ENCODE measurements at places on chromosomes 6 and 20.

DNA sequence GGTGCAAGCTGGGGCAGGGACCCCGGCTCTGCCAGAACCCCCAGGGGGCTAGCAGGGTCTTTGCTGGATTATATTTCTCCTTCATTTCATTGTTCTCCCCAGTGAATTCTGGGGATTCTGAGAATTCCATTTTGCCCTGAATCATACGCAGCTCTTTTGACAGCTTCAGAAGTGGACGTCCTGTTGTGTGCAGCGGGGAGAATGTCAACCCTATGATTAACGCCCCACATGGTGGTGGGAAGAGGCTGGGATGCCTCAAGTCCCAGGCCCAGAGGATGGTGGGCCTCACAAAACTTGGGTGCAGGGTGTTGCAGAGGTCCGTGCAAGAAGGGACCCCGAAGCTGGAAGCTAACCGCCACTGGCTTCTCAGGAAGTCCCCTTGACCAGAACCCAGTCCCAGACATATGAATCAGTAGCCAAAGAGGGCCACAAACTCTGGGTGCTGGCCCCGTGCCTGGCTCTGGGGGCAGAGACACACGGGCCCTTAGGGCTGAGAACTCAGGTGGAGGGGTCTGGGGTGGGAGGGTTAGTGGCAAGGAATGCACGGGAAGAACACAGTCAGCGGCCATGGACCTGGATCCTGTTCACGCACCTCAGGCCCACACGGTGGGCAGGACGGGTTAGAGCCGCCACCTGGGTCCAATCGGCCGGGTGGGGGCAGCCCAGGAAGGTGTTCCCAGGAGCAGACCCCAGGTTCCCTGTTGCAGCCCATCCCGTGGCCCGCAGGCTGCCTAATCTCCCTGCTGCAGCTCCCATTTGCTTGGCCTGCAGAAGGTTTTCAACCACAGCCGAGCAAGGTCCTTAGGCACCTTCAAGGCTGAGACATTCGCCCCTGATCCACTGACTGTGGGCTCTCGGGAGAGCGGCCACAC is 51.2 kb downstream of the YTHDF1 start:
- DNase-seq: no peak

GRCh38 chr20:2800521-2801285 is at the start of gene CPXM1:
TSS of gene CPXM1 (minus strand) at chr20:2800627. CDS start at chr20:2800572, 55 bp downstream.
- no peak for DNase-seq

DNA sequence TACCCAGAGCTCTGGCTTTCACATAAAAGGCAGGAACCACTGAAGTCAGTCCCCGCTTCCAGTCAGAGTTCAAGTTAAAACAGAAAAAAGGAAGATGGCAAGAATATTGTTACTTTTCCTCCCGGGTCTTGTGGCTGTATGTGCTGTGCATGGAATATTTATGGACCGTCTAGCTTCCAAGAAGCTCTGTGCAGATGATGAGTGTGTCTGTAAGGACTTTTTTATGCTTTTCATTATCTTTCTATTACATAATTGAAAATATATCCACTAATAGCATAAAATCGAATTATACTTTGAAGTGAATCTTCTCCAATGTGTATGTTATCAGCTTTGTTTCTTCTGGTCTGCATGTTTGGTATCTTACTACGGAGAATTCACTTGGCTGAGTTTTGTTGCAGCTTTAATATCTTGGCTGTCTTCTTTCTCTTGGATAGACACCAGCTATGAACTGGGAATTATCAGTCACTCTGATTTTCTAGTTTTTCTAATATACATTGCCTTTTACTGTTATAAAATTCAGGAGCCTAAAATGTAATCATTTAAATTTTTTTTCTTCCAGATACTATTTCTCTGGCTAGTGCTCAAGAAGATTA is at the start of gene OTOR:
TSS of gene OTOR (plus strand) at position 51 of the 593 bp plus-strand sequence. CDS start at position 95, 44 bp downstream.
- DNase-seq: no peak

DNA sequence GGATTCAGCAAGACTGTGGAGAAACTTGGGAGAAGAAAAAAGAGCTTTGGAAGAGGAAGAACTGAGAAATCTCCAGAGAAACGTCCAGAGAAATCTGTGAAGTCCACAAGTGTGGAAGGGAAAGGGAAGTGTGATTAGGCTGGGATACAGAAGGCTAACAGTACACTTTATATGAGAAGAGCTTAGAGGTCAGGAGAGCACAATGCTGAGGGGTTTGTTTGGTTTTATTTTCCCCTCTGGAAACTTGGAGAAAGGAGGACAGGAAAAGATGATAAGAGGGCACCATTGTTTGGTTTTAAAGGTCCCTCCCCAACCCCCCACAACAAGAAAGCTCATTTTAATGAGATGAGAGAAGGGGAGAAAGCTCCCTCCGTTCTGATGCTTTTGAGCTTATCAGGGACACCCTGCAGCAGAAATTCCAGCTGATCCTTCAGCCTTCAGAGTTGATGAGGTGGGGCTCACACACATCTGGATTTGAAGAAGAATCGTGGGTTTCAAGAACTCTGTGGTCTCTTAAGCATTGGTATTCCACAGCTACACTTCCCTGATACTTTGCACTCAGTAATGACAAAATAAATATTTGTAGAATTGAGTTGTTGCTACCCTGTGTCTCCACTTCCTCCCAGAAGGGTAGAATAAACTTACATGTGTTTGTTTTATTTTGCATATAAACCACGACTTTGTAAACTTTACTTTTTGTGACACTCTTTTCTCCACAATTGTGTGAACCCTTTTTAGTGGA is 1.9 kb downstream of the NT5E start:
- DNase-seq: no peak

DNA sequence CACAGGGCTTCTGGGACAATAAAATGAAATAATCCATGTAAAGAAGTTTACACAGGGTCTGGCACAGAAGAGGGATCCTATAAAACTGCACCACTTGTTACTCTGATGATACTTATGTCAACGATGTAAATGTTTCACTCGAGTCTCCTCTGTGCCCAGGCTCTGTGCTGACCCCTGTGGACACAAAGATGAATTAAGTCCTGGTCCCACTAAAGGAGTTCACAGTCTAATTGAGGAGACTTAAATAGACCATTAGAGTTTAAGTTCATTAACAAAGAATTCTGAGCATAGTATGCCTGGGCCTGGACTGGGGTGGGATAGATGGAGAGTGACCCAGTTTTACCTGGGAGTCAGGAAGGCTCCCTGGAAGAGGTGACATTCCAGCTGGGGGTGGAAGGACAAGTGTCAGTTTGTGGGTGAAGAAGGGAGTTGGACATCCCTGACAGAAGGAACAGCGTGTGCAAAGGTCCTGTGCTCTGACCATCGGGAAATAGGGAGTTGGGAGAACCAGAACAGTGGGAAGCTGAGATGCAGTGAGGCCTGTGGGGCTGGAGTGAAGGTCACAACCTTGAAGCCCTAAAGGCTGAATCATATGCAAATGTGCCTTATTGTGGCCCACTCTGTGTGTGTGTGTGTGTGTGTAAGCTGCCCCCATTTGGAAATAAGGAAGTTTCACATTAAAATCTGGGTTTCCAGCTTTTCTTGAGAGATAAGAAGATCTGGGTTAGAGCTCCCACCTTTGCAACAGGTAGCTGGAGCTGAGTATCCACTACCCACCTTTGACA is 1.1 kb downstream of the OCSTAMP start:
- DNase-seq: no peak

GRCh38 chr6:169587975-169588374 is 113.9 kb downstream of the WDR27 start:
- no peak for DNase-seq

GRCh38 chr20:42484335-42484734 is 705.4 kb downstream of the PTPRT start:
- DNase-seq: no peak
